ENCODE measurements at places on chromosomes 13 and 19.

DNA sequence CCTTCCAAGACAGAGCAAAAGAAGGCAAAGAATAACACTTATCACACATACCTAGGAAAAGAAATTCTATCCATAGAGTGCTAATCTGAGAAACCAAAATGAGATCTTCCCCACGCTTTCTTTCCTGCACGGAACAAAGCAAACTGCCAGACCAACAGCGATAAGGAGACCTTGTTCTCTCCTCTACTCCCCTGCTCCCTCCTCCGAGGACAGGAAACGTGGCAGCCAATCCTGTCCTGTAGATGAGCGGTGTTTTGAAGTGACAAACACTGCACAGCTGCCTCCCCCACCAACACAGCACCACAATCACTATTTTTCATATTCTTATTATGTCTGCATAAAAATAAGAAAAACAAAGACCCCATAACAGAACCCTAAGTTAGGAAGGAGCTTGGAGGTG is 113.9 kb upstream of the IRS2 start:
- no peak for DNase-seq

- no peak for DNase-seq
Observed at GRCh38 chr19:870963-871401, 11.5 kb downstream of the CFD start.

DNA sequence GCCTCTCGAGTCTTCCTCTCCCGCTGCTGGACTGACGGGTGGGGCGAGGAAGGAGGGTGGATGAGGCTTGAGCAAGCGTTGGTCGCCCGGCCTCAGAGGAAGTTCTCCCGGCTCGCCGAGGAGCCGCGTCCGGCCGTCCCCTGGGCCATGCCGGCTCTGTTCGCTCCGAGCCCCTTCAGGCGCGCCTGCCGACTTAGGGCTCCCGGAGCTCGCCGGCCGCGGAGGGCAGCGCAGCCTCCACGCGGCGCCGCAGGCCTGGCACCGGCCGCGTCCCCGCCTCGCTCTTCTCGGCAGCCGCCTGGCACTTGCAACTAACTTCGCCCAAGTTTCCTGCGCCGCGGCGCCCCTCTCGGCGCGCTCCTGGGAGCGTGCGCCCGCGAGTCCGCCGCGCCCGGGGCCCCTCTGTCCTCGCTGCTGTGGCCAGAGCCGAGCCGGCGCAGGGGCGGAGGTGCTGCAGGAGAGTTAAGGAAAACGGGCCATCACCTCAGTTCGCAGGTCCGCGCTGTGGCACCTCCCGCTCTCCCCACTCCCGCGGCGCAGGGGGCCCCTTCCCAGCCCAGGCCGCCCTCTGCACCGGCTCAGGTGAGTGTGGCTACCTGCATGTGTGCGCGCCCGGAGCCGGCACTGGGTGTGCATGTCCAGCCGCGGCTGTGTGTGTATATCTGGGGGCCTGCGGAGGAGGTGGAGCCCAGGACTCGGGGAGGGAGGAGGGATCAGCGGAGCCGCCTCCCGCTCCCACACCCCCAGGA is 641 bp upstream of the SOX21 start:
- DNase-seq = no peak

- DNase-seq = peak; percentile 62
Observed at GRCh38 chr19:49555600-49556411, 24.6 kb downstream of the NOSIP start.

- peak; percentile 83 for DNase-seq
Observed at GRCh38 chr19:10388957-10389356, 8.6 kb upstream of the TYK2 start.

DNA sequence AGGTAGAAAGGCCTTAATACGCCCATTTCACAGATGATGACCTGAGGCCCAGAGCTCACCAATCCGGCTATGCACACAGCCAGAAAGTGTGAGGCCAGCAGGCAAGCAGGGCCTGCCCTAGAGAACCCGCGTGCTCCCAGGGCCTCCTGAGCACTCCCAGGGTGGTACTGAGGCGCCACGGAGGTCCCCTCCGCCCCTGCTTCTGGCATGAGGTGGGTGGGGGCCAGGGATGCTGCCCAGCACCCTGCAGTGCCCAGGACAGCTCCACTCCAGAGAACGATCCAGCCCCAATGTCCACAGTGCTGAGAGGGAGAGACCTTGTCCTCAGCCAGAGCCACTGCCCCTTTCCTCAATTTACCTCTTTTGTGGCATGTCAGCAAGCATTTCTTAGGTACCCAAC is 13.9 kb downstream of the SGTA start:
- DNase-seq = no peak

GRCh38 chr13:107586216-107586615 is 629.1 kb downstream of the LIG4 start:
- DNase-seq = no peak

- DNase-seq = no peak
Observed at GRCh38 chr13:113169277-113170272, 11.1 kb downstream of the PROZ start.

DNA sequence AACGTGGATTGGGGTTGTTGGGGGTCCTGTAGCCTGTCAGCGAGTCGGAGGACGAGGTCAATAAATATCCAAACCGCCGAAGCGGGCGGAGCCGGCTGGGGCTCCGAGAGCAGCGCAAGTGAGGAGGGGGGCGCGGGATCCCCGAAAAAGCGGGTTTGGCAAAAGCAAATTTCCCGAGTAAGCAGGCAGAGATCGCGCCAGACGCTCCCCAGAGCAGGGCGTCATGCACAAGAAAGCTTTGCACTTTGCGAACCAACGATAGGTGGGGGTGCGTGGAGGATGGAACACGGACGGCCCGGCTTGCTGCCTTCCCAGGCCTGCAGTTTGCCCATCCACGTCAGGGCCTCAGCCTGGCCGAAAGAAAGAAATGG is 754 bp upstream of the SIX5 start:
- DNase-seq = no peak

DNA sequence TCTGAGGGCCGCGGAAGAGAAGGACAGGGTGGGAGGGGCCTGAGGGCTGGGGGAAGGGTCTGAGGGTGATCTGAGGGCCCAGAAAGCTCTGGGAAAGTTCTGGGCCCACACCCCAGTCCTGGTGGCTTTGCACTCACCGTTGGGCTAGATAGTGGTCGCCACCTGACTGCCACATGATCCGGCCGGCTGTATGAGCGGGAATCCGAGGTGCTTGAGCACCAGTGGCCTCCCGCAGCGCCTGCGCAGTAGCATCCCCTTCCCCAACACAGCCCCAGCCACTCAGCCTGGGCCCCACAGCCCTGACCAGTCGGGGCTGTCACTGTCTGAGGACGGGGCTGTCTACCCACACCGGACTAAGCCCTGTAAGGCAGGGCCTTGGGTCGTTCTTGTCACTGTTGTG is 15.0 kb downstream of the PRODH2 start:
- DNase-seq = no peak

DNA sequence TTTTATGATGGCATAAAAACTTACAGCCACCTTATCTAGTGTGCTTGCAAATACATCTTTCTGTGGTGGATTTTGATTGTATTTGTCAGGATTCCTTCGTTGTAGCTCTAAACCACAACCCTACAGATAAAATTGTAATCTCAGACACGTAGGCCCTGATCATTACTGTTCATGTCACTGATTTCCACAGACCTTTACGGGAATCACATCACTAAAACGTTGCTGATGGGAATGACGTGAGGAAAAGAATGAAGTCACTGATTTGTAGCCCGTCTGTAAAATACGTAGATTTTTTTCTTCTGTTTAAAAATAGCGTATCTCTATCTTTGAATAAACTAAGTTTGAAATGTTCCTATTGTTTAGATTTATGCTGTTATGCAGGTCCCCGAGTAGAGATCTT is 399.2 kb downstream of the MYO16 start:
- DNase-seq = no peak

DNA sequence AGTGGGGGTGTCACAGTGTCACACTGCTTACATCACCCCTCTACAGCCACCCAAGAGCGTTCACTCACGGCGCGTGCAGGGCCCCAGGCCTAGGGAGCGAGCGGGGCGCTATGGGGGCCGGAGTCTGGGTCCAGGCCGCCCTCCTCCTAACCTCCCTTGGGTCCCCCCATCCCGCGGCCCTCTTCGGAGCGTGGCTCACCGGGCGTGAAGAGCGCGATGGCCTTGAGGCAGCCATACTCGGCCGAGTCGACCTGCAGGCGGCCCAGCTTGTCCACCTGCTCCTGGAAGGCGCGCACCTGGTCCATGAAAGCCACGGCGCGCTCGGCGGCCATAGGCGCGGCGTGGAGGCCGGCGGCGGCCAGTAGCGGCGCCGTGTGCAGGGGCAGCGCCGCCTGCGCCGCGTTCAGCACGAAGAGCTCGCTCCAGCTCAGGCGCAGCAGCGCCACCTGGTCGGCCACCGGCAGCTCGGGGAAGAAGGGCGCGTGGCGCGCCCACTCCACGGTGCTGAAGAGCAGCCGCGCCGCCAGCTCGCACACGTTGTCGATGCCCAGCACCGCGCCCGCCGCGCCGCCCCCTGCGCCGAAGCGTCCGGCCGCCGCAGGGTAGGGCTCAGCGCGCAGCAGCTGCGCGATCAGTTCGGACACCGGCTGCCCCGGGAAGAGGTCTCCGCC is 9.4 kb downstream of the OCEL1 start:
- DNase-seq = peak; percentile 71

DNA sequence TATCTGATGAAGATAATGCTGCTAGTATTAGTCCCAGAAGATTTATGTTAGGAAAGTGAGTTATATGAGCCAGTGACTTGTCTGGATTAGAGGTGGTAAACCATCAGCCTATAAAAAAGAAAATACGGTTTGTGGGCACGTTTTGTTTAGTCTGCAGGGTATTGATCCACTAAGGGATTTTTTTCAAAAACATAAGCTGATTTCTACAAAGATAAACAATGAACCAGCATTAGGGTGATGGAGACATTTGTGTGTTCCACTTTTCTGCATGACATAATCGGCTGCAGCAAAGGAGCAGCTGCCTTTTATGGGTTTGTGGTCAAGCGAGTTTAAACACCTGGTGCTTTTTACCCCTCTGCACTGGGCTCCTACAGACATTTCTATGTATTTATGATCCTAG is 836.4 kb upstream of the GPC6 start:
- no peak for DNase-seq

- no peak for DNase-seq
Observed at GRCh38 chr13:48946163-48946562, 29.5 kb upstream of the FNDC3A start.

DNA sequence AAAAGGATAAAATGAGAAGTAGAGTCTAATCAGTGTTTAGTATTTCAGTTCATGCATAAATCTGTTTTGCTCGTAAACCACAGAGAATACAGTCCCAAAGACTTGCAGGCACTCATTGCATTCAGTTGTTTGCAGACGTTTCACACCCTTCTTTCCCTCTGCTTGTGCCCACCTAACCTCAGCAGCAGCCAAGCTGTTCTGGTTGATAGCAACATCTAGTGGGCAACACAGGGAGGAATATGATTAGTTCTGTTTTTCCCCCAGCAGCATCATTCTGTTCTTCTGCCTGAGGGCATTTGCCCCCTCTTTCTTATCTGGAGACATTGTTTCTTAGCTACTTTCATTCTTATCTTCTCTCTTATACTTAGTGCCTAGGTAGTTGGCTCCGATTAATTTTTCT is 135.6 kb downstream of the PAN3 start:
- DNase-seq = no peak

DNA sequence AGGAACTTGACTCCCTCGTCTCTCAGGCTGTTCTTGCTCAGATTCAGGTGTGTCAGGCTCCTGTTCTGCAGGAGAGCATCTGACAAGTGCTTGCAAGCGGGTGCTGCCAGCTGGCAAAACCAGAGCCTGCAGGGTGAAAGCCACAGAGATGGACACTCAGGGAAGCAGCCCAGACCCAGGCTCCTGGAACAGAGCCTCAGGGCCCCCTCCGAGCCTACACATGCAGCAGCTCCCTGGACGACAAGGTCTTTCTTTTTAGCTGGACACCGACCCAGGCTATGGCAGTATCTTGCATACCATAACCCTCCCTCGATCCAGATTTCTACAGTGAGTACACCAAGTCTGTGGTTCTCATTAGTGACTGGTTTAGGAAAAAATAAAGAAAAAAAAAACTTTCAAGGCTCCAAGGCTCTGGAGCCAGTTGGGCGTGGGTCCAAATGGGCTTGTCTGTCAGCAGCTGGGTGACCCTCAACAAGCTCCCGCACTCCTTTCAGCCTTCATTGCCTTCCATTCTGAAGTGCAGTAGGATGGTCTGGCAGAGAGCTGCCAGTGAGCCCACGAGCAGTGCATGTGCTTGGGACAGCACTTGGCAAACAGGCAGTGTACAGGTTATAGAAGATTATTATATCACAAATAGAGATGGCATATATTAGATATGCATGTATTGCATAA is 29.9 kb downstream of the NLRP13 start:
- DNase-seq = no peak

DNA sequence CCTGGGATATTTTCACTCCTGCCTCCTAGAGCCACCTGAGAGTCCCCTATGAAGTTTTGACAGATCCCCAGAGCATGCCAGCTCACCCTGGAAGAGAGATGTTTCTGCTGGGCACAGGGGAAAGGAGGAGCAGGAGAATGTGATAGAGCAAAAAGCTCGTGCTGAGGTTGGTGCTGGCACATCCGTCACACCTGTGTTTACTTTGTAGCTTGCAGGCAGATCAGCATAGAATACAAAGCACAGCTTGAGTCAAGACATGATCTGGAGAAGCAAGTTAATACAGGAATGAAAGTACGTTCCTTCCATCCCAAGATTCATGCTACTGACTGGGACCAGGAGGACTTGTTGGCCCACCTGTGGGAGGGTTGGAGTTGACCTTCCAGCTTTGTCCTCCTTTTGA is 46.1 kb downstream of the HSPH1 start:
- no peak for DNase-seq

- DNase-seq = no peak
Observed at GRCh38 chr19:18093439-18094161, 4.0 kb upstream of the MAST3 start.

DNA sequence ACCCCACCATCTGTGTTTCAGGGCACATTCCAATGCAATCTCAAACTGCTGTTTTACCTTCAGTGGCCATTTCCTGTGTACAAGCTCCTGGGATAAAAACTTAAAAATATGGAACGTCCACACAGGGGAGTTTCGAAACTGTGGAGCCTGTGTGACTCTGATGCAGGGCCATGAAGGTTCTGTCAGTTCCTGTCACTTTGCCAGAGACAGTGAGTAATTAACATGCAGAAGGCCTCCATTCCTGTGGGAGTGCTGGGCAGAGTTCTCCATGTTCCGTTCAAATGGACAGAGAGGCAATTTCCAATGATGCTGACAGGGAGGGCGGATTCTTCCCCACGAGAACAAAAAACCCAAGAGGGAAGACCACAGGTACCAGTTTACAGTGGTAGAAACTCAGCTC is 24.4 kb downstream of the WDR88 start:
- DNase-seq = no peak
